ENCODE measurements at places on chromosomes 2 and 18.

GRCh38 chr2:17057109-17058017 lies 391.7 kb upstream of the CYRIA start:
- no peak for DNase-seq

- no peak for DNase-seq
Observed at GRCh38 chr2:84854850-84855249, 26.0 kb downstream of the TRABD2A start.

- no peak for DNase-seq
Observed at GRCh38 chr2:76009484-76009883, 298.8 kb upstream of the GCFC2 start.

DNA sequence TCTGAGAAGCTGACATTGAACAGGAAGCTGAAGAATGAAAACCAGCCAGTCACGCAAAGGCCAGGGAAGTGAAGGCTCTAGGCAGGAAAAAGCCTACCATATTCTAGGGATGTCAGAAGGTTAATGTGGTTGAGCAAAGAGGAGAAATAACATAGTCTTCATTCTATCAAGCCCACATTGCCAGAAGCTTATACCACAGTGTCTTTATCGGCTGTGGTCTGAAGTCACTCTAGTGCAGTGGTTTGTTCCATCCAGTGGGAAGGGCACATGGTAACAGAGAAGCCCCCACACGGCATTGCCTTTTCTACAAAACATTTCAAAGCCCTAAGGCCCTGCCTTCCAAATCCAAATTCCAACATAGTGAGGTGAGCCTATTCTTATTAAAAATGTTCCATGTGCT lies 311.3 kb downstream of the TNS1 start:
- no peak for DNase-seq

Measured in stimulated activated CD4-positive, alpha-beta T cell treated with anti-CD3 and anti-CD28 coated beads, Interleukin-15, amount 100 ng/mL, for 1 hour (primary cell).